ENCODE measurements at places on chromosomes 12 and 14.

DNA sequence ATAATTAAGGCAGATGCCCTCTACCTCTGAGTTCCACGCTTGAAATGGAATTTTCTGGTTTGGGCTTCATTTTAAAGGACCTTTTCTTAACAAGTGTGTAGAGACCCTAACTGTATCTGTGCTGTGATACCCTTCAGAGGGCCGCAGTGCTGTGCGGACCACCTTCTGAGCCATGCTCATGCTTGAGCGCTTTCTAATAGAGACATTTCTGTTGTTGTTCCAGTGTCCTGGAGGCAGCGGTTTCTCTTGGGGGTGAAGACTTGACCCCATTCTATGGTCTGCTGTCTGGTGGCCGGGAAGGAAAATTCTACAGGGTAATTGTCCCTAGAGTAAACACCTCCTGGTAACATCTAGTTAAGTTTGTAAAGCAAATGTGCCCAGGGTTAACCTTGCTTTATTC lies 46.7 kb upstream of the BCL7A start:
- DNase-seq: no peak

- DNase-seq: no peak
These were observed 40.8 kb downstream of the GPR65 start for GRCh38 chr14:88045705-88046104.

- DNase-seq: peak; percentile 41
These were observed 91.2 kb downstream of the RGS6 start for GRCh38 chr14:72023128-72024042.

DNA sequence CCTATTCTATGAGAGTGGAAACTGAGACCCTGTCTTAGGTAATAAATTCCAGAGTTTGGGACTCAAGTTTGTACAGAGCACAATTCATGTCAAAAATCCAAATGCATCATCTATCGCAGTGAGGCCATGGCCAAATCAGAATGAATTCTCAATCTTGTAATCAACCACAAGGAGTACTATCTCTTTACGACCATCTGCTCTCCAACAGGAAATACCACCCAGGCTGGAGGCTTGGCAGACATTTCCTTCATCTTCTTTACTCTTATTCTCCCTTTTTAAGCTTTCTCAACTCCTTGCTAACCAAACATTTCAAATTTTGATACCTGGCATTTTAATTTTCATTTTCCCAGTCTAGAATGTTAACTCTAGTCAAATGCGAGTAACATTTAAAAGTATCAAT lies 32.7 kb upstream of the RNU6-7 start:
- no peak for DNase-seq

DNA sequence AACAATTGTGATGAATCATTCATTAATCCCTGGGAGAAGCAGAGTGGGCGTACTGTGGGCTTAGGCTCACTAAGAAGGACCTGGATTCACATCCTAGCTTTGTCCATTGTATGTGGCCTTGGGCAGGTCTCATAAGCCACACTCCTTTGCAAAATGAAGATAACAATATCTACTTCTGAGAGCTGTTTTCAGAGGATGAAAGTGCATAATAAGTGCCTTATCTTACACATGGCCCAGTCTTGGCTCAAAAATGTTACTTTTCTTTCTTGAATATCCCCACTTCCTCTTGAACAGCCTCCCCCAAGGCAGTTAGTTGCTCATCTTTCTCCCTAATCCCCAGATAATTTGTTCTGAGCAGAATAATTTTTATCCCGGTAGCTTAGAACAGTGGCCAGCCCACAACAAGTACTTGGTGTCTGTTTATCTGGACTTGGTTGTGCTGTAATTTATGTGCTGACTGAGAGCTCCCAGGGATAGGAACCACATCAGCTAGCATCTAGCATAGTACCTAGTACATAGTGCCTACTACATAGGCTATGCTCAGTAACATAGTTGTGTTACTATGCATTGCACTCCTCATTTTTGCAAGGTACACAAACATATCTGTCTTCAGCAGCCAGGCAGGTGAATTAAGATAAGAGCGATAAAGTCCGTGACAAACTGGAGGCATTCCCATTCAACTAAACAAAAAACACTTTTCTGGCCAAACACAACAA lies 61.7 kb upstream of the NUDT4 start:
- no peak for DNase-seq

- DNase-seq: no peak
These were observed 26.4 kb downstream of the LTBP2 start for GRCh38 chr14:74585406-74586335.

- DNase-seq: no peak
These were observed 1236.5 kb downstream of the SLC16A7 start for GRCh38 chr12:60832290-60832689.

DNA sequence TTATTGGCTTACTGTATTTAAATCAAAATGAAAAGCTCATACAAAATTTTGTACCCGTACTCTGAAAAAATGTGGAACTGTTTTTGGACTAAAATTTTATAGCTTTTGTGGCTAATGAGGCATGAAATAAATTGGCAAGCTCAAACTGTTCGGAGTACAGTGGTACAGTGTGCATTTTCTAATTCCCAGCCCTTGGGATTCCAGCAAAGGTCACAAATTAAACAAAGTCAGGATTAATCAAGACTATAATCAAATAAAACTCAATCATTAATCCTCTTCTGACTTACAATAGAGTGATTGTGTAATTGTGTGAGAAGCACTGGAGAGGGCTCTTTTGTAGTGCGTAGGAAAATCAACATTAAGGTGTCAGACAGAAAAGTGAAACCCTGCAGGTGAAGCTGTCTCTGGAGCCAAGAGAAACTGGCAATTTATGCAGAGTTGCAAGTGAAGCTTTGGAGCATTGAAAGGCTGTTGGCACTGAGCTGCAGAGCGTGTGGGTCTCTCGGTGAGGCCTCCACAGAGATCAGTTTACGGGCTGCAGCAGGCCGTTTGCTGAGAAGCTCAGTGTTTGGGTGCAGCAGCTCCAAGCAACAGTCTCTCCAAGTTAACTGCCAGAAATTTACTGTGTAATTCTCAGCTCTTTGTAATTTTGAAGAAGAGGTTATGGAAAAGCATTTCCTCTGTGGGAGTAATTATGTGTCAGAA lies 275.9 kb downstream of the FBXL14 start:
- DNase-seq: no peak

DNA sequence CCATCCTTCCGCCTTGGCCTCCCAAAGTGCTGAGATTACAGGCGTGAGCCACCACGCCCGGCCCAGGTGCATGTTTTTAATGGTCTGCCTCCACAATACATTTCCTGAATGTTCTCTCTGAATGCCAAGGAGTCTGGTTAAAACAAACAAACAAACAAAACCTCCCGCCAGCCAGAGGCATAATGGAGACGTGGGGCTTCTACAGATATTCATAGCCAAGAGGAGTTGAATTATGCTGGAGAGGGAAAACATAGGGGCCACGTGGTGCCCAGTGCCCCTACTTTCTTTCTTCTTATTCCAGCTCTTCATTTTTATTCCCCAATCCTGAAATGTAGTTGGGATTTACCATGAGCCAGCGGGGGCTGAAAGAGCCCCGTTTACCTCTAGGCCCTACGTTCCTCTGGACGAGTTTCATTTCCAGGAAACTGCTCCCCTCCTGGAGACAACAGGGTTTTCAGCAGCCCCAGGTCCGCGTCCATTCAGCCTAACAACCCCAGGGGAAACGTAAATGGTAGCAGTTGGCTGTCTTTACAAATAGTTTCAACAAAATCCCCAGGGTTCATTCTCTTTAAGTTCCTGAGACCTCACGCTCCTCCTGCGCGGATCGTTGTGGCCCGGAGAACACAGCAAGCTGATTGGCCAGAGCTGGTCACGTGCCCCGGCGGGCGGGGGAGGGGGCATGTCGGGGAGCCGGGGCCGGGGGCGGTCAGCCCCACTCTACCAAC lies 108.5 kb upstream of the ESRRB start:
- no peak for DNase-seq

- DNase-seq: no peak
These were observed 152.2 kb upstream of the RASSF8 start for GRCh38 chr12:25806271-25806670.

DNA sequence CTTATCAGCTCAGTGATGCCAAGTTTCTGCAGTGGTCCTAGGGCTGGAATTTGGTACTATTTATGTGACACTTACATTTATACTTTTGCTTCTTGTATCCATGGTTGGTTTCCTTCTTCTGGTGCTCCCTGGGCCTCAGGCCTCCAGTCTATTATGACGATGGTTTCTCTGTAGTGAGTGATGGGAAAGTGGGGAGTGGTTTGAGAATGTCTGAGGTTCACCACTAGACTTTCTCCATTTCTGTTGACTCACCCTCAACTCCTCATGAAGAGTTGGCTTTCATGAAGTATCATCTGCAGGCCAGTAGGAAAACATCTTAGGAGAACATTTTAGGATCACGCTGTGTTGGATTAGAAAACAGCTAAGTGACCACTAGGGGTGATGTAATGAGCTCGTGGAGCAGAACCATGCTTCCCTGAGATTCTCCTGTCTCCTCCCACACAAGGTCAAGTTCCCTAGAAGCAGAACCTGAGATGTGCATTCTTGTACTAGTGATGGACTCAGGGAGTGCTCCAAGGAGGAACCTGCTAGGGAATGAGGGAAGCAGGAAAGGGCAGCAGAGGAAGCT lies 32.1 kb downstream of the RPH3A start:
- DNase-seq: no peak

DNA sequence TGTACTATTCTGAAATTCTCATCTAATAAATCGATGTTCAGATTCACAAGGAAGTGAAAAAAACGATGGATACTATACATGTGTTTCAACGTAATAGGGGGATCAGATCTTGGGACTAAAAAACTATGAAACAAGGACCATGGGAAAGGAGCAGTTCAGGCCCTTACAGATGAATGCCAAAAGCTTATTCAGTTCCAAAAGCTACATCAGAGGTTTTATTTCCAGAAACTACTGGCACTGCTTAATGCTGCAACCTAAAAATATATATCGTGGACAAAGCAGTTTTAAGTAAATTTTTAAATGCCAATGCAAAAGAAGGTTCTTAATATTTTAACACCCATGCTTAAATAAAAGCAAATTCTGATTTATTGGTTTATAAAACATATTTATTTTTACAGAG lies 38.5 kb downstream of the LRIG3 start:
- DNase-seq: no peak

GRCh38 chr14:78834766-78835451 lies 664.7 kb downstream of the NRXN3 start:
- no peak for DNase-seq

GRCh38 chr12:109639151-109639872 lies 65.7 kb downstream of the MVK start:
- DNase-seq: no peak

DNA sequence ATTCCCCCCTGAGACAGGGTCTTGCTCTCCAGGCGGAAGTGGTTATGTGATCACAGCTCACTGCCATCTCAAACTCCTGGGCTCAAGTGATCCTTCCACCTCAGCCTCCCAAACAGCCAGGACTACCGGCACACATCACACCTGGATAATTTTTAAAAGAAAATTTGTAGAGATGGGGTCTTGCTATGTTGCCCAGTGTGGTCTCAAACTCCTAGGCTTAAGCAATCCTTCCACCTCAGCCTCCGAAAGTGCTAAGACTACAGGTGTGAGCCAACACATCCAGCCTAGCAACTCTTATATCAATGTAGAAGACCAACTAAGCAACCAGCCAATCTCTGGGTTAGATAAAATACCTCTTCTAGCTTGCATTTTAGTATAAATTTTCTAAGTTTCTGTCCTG lies 297.2 kb downstream of the MED13L start:
- no peak for DNase-seq

GRCh38 chr14:41302776-41303175 lies 303.9 kb upstream of the LRFN5 start:
- DNase-seq: no peak

DNA sequence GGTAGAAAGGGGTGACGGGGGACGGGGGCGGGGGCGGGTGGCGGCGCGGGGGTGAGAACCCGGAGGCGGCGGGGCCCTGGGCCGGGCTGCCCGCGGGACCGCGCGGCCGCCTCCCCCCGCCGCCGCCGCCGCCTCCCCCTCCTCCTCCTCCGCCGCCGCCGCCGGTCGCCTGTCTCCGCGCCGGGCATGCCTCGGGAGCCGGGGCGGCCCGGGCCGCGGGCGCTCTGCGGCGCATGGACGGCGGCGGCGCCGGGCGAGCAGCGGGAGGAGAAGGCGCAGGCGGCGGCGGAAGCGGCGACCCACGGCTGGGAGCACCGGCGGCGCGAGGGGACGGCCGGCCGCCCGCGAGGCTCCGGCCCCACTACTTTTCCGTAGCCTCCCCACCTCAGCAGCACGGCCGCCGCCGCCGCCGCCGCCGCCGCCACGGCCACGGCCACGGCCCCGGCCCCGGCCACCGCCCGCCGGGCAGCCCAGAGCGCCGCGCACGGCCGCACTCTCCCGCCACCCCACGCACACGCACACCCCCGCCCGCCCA lies at the start of gene NPAS3:
Gene NPAS3 (plus strand): TSS at position 161 of the 535 bp plus-strand sequence.
- no peak for DNase-seq

DNA sequence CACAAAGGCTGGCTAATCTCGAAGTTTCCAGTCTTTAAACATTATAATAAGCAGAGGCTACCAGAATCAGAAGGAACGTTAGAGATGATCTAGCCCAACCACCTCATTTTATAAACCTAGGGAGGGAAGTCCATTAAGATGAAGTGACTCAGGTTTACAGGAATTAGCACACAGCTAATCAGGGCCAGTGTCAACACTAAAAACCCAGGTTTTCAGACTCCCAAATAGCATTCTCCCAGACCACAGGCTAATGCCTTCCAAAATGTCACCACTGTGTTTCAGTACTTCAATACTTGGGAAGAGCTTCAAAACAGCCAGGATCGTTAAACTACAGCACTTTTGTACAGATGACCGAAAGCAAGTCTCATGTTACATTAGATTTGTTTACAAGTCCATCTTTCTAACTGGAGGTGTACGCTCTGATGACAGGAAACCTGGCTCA lies 89.2 kb downstream of the FOXN3 start:
- no peak for DNase-seq

- no peak for DNase-seq
These were observed 629.3 kb downstream of the DIO2 start for GRCh38 chr14:79581912-79582576.

- DNase-seq: no peak
These were observed 178.6 kb downstream of the PRKCH start for GRCh38 chr14:61499991-61500390.

DNA sequence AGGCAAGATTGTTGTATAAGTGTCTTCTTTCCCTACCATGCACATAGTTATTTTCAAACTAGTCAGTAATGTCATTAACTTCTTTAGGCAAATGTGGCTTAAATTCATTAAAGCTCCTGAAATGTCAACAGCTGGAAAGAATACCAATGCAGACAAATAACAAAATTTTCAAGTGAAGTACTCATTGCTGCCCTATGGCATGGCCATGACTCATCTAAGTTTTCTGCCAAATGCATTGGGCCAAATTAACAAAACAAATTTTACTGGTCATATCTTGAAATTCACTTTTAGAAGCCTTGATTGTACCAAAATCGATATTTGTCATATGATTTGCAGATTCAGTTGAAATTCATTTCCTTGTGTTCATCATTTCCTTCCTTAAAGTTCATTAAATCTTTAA lies 915.9 kb downstream of the SLC6A15 start:
- no peak for DNase-seq

All from LoVo (cell line).